GM04504 (cell line): ENCODE measurements at places on chromosomes 6 and 20.

GRCh38 chr6:160974304-160974771 is 17.2 kb upstream of the MAP3K4 start:
- DNase-seq: peak; percentile 100

DNA sequence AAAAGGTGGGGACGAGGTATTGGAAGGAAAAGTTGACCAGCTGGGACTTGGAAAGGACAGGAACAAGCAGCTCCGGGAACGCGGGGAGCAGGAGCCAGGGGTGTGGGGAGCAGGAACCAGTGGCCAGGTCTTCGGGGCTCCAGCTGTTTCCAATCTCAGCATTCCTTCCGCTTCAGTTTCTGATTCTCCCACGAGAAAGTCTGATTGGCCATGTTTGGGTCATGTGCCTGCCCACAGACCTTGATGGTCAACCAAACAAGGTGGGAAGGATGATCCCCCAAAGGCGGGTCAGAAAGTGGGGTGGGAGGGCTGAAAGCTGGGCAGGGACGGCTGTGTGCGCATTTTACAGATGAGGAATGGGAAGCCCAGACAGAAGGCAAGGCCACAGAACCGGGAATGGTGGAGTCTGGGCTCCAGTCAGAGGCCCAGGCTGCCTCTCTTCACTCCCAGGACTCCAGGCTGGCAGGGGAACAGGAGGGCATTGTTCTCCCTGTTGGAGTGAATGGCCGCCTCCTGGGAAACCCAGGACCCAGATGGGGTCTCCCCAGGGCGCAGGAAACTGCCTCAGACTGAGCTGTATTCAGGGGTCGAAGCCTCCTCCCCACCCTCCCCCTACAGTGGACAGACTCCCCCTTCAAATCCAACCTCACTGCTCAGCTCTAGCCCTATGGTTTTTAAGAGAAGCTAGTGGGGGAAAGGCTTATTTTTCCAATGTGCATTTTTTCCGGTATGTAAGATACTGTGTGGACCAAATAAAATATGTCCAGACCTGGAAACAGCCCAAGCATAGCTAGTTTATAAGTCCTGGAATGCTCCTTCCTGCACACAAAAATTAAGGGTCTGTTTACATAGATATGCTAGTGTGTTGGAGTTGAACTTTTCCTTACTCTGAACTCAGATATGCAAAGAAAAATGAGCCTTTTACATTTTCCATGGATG is 12.2 kb upstream of the PTGIS start:
- no peak for DNase-seq

GRCh38 chr20:3203315-3204123 is 963 bp downstream of the DDRGK1 start:
- DNase-seq: no peak

DNA sequence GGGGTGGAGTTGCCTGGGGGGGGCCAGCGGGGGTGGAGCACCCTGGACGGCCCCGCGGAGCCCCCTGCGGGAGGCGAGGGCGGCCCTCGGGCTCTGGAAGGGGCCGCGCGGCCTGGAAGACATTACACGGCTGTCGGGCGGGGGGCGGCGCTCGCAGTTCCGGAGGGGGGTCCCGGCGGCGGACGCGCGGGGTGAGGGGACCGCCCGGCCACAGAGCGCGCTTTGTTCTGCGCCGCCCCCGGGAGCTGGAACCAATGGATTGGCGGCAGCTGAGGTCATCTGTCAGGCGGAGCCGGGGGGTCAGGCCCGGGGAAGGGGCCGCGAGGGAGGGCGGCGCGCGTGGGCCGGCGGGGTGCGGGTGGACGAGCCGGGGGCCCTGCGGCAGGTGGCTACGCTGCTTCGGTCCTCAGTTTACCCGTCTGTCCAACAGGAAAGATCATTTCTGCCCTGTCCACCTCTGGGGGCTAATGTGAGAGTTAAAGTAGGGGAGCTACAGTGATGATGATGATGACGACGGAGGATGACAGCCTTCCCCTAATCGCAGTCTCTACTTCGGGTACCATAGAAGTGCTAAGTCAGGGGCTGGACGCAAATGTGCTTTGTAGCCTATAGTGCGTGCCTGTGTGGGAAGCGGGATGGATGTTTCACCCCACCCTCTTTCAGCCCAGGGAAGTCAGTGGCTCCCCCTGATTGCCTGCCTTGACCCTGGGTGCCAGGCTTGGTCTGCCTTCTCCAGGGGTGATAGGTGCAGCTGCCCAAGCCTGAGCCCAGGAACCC is 10.4 kb downstream of the SRXN1 start:
- DNase-seq: no peak

DNA sequence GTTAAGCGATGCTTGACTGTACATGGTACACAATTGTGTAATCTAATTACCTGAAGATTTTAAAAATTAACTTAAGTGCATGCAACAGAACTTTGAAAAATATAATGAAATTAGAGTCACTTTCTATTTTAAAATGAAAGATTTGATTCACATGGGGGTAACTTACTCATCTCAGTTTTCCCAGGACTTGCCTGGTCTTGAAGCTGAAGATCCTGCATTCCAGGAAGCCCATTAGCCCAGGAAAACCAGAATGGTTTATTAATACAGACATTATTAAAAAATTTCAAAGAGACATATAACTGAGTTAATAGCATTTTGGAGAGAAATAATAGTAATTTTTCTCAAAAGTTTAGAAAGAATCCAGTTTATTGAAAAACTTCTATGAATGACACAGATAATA is 190.6 kb downstream of the SIM1 start:
- DNase-seq: no peak

DNA sequence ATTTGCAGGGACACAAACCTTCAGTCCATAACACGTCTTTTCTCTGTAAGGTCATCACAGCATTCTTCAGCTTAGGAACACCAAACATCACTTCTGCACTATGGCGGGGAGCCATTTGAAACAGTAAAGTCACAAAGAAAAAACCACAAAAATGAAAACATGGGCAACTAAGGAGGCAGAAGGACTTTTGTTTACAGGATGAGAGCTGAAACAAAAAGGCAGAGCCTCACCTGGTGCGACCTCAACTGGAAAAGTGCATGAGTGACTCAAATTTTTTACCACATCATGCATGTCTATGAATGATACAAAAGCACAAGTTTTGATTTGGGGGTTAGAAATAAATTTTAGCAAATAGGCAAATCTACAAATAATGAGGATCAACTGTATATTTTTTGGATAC is 68.2 kb upstream of the TNFAIP3 start:
- no peak for DNase-seq

DNA sequence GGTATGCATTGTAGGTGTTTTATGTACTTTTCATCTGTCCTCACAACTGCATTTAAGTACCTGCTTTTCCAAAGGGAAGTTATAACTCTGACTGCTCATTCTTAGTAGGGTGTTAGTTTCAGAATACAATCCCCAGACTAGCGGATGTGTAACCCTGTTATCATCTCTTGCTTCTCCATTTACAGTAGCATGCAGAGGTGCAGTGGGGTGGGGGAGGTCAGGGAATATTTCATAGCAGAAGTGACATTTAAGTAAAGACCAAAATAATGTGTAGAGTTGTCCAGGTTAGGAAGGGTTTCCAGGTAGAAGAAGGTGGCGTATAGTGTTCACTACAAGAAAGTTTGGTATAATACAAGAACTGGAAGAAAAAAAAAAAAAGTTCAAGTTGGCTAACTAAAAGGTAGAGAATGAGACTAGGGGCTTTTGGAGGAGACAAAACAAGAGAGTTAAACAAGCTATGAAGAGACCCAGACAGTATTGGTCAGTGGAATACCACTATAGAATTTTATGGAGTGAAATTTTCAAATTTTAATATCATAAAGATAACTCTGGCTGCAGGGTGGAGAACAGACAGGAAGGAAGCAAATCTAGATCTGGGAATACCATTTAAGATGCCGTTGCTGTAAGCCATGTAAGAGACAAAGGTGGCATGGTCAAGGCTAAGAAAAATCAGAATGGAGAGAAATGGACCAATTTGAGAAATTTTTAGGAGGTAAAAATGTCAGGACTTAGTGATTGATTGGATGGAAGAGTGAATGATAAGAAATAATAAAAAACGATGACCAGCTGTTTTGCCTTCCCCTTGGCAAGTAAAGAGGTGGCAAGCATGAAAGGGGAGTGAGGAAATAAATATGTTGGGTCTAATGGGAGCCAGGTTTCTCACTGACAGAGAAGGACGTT is 2.2 kb upstream of the AHI1 start:
- no peak for DNase-seq

- no peak for DNase-seq
Measured at GRCh38 chr6:154509421-154510143, 903 bp downstream of the CNKSR3 start.

- DNase-seq: no peak
Measured at GRCh38 chr6:89999945-90000825, 105.9 kb downstream of the GJA10 start.

- no peak for DNase-seq
Measured at GRCh38 chr6:91299544-91300491, 712.9 kb upstream of the MAP3K7 start.

DNA sequence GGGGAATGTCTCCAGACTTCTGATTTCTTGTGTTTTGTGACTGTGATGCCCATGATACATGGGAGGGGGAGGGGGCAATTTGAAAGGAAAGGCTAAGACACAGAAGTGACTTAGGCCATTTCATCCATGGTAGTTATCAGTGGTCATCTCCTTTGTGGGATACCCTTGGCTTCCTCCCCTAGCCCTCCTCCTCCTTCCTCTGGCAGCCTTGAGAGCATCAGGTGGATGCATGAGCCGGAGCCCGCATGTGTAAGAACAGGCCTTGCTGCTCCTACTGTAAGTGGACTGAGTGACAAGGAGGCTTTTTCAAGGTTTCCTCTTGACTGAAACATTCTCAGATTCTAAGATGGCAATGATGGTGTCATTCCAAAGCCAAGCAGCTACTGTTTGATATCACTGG is 874 bp downstream of the CD83 start:
- DNase-seq: no peak

- DNase-seq: peak; percentile 76
Measured at GRCh38 chr20:50192364-50193198, 2.0 kb downstream of the CEBPB start.

DNA sequence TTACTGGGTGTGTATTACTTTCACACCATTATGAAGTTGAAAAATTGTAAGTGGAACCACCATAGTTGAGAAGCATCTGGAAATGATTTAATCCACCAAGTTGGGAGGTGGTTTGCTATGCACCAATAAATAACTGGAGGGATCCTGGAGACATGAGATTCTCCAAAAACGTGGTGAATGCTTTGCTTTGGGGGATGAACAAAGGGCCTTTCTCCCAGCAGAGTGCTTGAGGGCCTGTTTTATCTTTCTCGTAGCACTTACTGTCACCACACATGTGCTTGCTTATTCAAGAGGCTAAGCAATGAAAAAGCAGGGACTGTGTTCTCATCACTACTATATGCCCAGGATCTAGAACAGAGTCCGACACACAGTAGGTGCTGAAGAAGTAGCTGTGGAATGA is 371.1 kb downstream of the DHX35 start:
- no peak for DNase-seq

DNA sequence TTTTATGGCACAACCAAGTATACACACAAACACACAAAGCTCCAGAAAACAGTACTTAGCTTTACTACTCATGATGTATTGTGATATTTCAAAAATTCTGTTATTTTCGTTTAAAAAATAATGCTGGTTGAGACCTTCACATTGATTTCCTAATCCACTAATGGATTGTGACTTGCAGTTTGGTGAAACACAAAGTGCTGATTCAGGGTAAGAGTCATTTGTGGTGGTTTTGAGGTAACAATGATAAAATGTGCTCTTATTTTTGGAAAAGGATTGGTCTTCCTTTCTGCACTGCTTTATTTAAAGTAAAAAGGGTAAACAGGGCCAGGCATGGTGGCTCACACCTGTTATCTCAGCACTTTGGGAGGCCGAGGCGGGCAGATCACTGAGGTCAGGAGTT is 1.9 kb downstream of the AAR2 start:
- DNase-seq: no peak

GRCh38 chr6:12138381-12138780 is 126.3 kb downstream of the HIVEP1 start:
- DNase-seq: no peak

DNA sequence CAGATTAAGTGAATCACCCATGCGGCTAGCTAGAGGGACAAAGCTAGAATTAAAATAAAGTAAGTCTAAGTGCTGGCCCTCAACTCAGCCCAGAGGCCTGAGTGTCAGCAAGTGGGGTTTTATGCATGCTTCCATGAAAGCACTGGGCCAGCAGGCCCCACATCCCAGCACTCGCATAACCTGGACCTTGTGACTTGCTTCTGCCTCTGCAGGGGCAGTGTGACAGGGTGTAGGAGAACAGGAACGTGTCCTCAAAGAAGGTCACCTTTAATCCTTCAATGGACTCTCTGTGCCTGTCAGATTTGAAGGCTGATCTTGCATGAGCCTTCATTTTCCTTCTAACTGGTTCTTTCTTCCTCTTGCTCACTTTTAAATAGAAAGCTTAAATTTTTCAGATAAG is 183.4 kb downstream of the ALDH8A1 start:
- DNase-seq: no peak

GRCh38 chr6:87436435-87436834 is 28.7 kb downstream of the CFAP206 start:
- peak; percentile 38 for DNase-seq

GRCh38 chr20:2364044-2364443 is 16.7 kb upstream of the TGM6 start:
- no peak for DNase-seq

DNA sequence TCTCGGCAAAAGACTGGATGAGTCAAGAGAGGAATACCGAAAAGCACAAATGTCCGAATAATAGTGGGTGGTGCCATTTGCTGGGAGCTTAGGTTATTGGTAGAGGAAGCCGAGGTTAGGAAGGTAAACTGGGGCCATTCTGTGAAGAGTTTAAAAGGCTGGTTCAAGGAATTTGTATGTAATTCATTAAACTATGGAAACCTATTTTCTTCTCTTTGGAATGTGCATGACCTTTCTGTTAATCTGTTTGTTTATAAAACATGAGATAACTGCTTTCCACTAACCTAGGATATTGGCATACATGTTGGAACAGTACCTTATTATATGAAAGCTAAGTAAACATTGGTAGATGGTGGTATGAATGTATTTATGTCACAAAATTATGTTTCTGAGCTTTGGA is 71.8 kb downstream of the LCA5 start:
- no peak for DNase-seq

DNA sequence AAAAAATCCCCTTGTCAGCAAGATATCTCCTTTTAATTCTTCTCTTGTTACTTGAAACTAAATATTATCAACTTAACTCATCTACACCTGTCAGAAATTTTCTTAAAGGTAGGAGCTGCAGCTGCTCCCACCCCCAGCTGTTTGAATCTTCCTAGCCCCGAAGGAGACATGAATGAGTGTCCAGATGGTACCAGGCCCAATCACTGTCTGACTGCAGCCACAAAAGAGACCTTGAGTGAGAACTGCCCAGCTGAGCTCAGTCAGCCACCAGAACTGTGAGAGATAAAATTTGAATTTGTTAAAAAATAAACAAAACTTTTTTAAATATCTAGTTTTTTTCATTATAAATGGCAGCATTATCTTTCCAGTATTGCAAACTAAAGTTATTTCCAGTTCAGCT is 84.7 kb downstream of the PRSS35 start:
- DNase-seq: no peak
